ENCODE measurements at places on chromosomes 1 and 21.

GRCh38 chr1:168734946-168735345 is 5.9 kb upstream of the DPT start:
- no peak for DNase-seq

DNA sequence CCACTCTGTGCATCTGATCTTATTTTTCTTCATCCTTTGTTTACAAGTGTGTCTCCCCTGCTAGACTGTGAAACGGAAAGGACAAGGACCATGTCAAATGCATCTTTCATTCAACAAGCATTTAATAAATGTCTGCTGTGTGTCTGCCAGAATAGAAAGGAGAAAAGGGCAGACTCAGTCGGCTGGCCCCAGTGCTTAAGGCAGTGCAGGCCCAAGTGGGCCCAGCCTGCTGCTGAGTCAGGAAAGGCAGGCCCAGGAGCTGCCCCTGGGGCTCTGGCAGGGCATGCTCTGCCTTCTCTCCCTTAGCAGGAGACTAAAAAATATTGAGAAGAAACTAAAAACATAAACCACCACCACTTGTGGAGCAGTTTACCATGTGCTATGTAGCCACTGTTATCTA is 38.1 kb downstream of the PLEKHA6 start:
- DNase-seq: no peak

DNA sequence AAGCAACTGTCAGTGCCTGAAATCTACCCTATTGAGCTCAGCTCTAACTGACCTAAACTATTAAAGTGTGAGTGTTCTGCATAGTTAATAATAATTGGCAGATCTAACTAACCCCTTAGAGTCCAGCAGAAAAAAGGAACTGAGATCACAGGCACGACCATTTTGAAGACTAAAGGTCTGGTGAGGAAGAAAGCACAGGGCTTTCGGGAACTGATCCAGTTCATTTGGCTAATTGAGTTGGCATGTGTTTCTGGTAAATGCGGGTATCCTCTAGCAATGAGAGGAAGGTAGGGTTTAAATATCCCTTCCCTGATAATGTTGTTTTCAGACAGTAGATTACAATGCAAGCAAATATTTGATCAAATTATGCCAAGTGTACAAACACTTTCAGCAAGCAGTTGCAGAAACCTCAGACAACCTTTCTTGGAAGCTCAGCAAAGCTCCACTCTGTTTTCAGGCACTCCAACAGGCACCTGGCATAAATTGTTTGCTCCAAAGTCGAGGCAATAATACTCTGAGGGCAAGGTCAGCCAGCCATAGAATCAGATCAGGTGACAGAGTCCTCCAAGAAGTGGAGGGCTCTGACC is 100.8 kb downstream of the KCNK1 start:
- DNase-seq: no peak

- DNase-seq: no peak
These were observed 65.2 kb downstream of the OBSCN start for GRCh38 chr1:228272831-228273571.

DNA sequence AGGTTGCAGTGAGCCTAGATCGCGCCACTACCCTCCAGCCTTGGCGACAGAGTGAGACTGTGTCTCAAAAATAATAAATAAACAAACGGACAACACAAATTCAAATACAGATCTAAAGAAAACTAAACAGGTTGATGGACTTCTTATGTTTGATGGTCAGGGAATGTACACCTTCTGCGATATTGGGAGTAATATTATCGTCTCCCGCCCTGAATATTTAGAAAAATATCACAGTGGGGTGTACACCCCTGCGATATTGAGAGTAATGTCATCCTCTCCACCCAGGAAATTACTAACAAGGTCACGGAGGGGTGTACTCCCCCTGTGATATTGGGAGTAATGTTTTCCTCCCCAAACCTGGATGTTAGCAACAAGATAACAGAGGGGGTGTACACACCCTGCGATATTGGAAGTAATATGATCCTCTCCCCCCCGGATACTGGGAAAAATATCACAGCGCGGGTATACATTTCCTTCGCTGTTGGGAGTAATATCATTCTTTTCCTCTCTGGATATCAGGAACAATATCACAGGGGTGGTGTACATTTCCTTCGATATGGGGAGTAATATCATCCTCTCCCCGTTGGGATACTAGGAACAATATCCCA is 1.4 kb upstream of the CFAP298 start:
- DNase-seq: no peak

DNA sequence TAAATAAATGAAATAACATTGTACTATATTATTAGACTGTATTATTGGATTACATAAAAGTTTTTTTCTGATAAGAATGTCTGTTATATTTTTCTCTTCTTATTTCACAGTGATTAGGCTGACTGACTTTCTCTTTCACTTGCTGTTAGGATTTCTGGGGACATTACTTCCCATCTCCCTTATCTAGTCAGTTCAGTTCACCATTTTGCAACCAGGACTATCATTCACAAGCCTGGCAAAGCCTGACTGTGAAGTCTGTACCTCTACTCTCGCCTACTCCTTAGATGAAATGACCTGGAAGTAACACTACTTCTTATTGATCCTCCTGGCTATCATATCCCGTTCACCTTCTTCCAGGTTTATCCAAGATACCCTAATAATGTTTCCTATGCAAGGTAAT is 676.6 kb downstream of the USP25 start:
- DNase-seq: no peak

DNA sequence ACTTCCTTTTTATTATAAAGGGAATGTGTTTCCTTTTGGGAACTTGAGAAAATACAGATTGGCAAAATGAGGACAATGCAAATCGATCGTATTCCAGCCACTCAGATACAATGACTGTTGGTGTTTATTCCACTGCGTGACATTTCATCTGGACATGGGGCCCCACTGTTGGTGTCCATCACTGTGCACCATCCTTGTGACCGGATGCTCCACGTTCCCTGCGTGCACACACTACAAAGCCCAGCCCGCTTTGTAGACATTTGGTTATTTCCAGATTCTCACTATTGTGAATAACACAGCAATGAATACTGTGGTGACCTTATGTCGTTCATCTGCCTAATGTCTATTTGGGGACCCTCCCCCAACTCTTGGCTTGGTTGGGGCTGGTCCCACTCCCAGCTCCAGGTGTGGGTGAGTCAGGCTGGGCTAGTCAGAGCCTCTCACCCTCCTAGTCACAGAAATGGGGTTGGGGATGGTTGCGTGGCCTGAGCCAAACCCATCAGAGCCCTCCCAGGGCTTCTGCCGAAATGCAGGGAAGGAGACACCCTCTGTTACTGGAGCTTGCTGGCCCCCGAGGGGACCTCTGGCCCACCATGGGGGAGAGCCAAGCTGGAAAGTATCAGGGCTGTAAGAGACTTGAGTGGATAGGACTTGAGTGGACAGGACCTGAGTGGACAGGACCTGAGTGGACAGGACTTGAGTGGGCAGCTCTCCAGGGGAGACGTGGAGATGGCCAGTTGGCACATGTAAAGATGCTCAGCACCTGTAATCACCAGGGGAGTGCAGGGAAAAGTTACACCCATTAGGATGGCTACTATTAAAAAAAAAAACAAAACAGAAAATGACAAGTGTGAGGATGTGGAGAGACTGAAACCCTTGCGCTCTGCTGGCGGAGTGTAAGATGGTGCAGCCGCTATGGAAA is 57.1 kb upstream of the ADARB1 start:
- no peak for DNase-seq

DNA sequence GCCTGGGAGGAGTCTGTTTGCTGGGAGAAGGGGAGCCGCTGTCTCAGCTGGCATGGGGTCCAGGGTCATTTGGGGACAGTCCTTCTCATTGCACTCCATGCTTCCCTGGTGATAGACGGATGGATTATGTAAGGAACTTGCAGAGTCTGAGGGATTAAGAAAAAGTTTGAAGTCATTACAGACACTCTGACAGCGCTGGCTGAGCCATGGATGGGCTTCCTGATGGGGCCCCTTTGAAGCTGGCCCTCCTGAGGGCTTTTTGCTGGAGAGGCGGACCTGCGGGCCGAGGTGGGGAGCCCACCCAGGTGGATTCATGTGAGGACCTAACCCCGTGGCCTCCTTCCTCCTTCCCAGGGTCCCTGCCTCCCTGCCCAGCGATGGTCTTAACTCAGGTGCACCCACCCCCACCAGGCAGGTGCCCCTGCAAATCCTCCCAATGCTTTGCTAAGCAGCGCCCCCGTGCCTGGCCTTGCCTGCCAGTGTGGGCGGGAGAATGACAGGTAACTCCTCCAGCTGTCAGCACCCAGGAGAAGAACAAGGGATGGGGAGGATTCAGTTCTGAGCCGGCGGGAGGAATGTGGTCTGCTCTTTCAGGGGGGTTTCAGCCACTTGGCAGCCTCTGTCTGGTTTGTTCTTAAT is 24.2 kb upstream of the C1orf174 start:
- no peak for DNase-seq

GRCh38 chr1:225767634-225768540 is 9.7 kb upstream of the SRP9 start:
- no peak for DNase-seq

GRCh38 chr1:246592695-246593094 is 26.4 kb downstream of the CNST start:
- DNase-seq: no peak

GRCh38 chr1:85573322-85573721 is 7.2 kb upstream of the CCN1 start:
- no peak for DNase-seq

- DNase-seq: no peak
These were observed 1478.8 kb downstream of the NCAM2 start for GRCh38 chr21:22476726-22477646.

DNA sequence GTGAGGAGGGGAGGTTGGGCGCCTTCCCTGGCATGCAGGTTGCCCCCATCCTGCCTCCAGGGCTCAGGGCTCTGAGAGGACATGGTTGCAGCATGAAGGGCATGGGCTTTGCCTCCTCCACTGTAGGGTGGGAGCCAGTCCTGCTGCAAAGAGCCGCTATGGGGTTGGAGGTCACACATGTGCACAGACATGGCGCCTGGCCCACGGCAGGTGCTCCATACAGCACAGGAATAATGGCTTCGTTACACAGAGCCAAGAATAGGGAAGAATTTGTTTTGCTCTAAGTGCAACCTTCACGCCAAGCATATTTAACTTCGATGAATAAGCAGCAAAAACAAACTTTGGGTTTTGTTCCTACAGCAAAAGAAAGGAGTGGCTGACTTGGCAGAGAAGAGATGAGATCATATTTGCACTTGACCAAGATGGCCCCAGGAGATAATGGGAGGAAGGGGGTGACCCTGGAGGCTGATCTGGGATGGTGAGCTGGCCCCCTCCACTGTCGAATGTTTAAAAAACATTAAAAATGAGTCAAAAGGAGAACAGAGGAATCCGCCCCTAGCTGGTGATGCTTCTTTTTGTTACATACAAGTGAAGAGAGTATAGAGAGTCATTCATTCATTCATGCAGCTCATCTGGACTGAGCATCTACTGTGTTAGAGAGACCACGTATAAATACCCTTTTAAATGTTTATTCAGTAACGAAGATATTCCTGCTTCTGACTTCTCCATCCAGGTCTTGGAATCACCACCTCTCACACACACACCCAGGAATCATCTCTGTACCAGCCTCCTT is 12.4 kb upstream of the C2CD2 start:
- no peak for DNase-seq

DNA sequence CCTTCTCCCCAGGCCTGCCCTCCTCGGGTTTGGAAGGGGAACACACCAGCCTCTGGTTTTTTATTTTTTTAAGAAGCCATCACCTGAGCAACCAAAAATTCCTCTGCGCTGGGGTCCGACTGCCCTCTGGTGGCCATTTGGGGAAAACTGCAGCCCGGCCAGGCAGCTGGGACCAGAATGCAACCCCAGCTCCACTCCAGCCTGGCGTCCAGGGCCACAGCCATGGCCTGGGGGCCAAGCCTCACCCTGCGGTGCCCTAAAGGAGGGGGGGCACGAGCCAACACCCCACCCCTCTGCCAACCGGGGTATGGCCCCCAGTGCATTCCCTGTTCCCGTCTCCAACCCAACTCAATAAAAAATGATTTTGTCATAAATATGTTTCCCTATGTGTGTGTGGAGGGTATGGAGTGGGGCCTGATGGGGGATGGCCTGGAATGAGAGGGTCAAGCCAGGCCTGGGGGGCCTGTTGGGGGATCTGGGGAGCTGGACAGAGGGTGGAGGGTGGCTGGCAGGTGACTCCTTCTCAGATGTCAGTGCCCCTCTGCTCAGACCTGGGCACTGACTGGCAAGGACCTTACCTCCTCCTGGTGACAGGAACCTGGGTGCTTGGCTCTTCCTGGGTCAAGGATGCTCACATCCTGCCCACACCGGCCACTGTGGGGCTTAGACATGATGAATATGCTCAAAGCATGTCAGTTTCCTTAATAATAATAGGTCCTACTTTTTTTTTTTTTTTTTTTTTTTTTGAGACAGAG is 3.2 kb downstream of the GPR3 start:
- peak; percentile 48 for DNase-seq

DNA sequence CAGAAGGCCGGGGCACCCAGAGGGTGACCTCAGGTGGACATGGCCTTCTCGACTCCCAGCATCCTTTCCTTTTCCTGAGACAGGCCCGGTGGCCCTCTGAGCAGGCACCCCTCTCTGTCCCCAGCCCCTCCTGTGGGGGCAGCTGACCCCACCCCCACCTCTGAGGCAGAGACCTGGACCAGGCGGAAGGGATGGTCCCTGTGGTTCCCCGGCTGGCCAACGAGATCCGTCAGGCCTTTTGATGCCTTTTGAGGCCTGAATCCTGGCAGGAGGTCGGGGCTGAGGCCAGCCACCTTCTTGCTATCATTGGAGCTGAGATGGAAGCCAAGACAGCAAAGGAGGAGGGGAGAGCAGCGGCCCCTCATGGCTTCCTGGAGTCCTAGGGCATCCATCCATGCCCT is 50.2 kb upstream of the ACTRT2 start:
- DNase-seq: no peak

GRCh38 chr21:21147374-21147745 is 149.2 kb downstream of the NCAM2 start:
- DNase-seq: no peak

Data from NK-92 treated with Interleukin-12 subunit alpha and Interleukin-12 subunit beta, amount 100 ng/mL, for 24 hours (cell line).